ENCODE measurements at places on chromosomes 7 and 10.
A peak's percentile ranks its signal among the peaks of the same experiment; 100 is the strongest.

GRCh38 chr7:36881233-36881874 lies 157.1 kb upstream of the AOAH start:
- DNase-seq: no peak

- peak; percentile 37 for DNase-seq
Measured at GRCh38 chr7:124652237-124652636, 113.4 kb downstream of the GPR37 start.

GRCh38 chr10:3538656-3539531 lies 246.1 kb downstream of the KLF6 start:
- DNase-seq: peak; percentile 98

DNA sequence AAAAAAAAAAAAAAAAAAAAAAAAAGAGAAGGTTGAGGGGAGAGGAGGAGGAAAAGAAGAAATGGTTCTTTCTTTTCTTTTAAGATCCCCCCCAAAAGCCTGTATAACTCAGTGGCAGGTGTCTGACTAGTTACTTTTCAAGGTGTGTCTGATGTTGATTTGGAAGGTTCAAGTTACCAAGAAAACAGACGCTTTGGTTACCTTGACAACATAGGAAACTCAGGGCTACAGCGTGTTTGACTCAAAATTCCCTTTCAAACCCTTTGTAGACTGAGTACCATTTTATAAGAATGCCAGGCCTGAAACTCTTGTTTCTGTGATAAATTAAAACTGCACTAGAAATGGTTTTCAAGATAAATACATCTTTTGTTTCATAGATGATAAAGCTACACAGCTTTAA lies 286.8 kb downstream of the SKIDA1 start:
- no peak for DNase-seq

DNA sequence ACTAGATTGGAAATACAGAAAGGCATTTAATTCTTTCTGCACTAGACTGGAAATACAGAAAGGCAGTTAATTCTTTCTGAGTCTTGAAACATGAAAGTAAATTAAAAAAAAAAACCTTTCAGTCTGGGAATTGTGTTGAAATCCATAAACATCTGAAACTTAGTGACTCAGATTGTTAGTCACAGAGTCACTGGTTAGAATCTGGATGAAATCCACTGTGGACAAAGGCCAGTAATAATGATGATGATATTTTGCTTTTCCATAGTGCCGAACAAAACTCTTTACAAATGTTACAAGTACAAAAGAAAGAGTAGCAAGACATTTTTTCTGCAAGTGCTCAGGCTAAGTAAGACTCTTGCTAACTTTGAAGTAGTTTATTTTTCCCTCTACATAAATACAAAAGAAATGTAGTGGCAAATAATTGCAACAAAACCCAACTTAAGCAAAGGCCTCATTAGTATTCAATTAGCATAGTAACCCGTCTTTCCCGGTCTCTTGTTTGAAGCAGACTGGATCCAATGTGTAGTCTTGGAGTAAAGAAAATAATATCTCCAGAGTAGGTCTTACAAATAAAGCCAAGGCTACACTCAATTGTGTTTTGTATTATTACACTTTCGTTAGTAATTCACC lies 5.8 kb upstream of the PRTFDC1 start:
- DNase-seq: peak; percentile 95

DNA sequence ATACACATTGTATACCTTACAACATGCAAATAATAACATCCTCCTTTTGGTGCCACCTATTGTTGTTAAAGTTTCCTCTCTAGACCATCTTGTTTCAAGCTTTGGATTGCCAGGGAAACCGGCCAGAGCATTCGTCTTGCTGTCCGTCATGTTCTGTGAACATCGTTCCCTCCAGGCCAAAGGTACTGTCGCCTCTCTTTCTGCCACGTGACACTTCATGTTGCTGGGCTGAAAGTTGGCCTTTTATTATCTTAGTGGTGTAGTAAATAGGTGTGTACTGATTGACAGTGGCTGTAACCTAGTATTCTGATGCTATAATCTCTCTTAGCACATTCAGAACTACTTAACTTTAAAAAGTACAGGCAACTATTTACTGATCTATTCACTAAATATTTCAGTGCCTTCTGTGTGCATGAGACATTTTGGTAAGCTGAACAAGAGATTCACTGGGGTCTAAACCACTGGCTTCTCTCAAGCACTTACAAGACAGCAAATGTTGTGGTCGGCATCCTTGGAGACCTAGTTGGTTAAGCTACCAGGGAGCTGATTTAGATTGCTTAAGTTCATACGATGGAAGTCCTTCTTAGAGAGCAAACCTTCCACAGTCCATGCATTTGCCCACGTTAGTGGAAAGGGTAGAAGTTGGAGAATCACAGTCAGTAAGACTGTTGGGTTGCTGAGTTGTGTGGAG lies 52.4 kb downstream of the SHH start:
- DNase-seq: no peak

DNA sequence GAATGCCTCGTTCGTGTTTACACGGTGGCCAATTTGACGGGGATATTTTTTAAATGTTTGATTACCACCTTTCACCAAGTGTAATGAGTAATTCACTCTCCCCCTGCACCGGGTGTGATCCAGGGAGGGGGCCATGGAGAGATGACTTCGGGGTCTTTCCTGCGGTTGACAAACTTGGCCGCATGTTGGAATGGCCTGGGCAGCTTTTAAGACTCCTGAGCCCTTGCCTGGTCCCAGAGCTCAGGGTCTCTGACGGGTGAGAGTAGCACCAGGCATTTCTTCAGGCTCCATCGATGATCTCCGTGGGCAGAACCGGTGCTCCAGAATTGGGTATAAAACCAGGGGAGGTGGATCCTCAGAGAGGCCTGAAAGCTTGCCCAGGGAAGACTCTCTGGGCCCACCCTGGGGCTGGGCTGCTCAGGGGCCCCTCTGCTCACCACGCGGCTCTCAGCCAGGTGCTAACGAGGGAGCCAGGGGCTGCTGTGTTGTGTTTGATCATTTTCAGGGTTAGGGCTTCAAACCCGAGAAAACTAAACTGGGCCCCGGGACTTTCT lies 882 bp downstream of the ZNF282 start:
- no peak for DNase-seq

DNA sequence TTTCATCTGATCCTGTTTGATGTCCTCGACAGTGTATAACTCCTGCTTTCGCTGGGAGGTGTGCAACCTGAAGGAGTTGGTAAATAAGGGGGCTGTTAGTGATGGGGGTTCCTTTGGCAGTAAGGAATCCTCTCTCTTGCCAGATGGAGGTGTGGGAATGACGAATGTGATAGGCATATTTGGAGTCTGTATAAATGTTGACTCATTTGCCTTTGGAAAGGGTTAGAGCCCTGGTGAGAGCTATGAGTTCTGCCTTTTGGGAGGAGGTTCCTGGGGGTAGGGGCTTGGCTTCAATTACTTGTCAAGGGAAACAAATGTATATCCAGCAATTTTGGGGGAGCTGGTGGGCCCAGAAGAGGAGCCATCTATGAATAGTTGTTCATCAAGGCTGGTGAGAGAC lies 11.4 kb upstream of the CHST3 start:
- no peak for DNase-seq

- no peak for DNase-seq
Measured at GRCh38 chr10:91137822-91138221, 82.6 kb upstream of the PCGF5 start.

DNA sequence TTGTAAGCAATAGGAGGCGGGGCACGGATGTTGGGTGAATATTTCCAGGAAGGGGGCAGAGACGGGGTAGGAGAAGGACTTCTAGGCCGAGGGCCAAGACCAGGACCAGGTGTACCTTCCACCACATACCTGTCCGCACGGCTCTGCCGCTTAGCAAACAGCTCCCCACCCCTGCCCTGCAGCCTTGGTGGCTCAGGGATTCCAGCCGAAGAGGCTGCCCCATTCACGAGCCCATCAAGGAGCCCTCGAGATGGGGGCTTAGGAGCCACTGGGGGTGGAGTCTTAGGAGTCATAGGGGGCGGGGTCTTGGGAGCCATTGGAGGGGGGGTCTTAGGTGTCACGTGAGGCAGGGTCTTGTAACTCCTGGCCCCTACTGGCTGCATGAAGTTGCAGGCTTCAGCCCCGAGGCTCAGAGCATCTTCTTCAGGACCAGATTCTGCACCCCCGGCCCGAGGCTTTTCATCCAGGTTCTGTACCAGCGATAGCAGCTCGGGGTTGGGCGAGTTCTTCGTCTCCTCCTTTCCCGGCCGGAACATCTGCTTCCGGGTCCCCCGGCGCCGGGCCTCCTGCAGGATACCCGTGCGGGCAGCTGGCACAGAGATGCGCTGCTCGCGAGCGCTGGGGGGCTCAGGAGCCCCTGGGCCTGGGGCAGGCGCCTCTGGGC lies 6.1 kb upstream of the MYOZ1 start:
- peak; percentile 42 for DNase-seq

- peak; percentile 80 for DNase-seq
Measured at GRCh38 chr7:32588657-32589056, 93.4 kb downstream of the AVL9 start.

GRCh38 chr10:72066318-72067284 lies 21.8 kb downstream of the SPOCK2 start:
- DNase-seq: no peak

GRCh38 chr7:78765943-78766729 lies 687.3 kb downstream of the MAGI2 start:
- no peak for DNase-seq

GRCh38 chr7:24580283-24580946 lies 7.2 kb downstream of the PALS2 start:
- no peak for DNase-seq

DNA sequence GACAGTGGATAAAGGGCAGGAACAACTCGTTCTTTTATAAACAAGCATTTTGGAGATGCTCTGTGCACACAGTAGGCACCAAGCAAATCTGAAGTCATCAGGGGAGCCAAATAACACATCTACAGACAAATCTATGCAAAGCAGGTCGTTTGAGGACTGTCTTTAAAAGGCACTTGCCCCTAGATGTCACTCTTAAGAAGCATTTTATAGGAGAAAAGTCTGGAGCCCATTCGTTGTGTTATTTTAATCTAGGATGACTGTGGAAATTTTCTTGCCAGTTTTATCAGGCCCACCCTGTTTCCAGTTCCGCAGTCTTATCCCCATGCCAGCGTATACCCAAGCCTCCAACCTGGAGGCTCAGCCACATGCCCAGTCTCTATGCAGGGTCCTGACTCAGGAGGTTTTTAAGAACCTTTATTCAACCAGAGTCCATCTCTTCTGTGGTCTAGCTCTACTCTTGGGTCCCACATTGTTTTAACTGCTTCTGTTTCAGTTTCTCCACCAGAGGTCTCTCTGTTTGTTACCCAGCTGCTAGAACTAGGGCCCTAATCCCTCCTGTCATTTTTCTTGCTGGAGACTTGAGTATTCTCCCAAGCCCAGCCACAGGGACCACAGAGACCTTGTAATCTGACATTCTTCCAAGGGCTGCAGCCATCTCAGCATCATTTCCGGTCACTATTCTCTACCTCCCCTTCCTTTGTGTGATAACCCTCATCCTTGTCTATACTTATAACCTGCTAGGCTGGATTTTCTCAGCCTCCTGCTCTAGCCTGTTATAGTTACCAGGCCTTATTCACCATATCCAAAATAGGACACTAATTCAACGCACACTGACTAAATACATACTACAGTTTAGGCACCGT lies 26.7 kb downstream of the PIK3CG start:
- DNase-seq: no peak

GRCh38 chr10:119947300-119947699 lies 54.8 kb downstream of the SEC23IP start:
- DNase-seq: no peak

- no peak for DNase-seq
Measured at GRCh38 chr10:70540789-70541360, 61.7 kb downstream of the PRF1 start.

GRCh38 chr7:27361522-27361921 lies 118.9 kb downstream of the EVX1 start:
- no peak for DNase-seq

DNA sequence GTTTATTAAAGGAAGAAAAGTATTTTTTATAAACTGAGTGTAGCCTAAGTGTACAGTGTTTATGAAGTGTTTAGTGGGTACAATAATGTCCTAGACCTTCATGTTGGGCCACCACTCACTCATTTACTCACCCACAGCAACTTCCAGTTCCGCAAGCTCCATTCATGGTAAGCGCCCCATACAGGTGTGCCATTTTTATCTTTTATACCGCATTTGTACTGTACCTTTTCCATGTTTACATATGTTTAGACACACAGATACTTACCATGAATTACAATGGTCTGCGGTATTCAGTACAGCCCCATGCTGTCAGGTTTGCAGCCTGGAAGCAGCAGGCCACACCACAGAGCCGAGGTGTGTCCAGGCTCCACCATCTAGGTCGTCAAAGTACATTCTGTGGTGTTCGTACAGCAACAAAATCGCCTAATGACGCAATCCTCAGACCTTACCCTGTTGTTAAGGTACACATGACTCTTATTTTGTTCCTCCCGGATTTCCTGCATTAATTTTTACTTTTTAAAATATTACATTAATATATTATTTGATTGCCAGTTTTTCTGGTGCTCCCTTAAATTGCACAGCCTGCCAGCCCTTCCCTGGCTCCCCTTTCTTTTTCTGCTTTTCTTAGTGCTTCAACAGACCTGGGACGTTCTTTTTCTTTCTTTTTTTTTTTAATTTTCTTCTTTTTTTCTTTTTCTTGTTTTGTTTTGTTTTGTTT lies 881 bp upstream of the SSBP1 start:
- DNase-seq: no peak

DNA sequence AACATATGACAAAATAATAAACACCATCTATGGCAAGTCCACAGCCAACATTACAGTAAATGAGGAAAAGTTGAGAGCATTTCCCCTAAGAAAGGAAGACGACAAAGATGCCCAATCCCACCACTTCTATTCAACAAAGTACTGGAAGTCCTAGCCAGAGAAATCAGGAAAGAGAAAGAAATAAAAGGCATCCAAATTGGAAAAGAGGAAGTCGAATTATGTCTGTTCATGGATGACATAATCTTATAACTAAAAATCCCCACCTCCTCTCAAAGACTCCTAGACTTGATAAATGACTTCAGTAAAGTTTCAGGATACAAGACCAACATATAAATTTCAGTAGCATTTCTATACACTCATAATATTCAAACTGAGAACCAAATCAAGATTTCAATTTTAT lies 288.5 kb upstream of the POT1 start:
- DNase-seq: no peak

DNA sequence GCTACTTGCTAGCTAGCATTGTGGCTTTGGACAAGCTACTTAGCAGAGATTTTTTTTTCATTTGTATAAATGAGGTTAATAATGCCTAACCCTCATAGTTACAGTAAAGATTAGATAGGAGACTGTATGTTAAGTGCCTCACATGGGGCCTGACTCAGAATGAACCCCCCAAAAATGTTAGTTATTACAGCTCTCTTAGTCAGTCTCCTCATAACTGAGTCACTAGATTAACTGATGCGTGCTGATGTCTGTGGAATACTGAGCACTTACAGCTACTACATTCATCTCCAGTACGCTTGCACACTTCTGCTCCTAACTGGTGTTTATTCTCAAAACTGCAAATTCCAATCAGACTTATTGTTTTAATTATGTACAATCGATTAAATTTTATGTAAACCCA lies 315.3 kb downstream of the SNX13 start:
- peak; percentile 83 for DNase-seq

- DNase-seq: no peak
Measured at GRCh38 chr7:30048582-30048981, 20.4 kb downstream of the PLEKHA8 start.

- no peak for DNase-seq
Measured at GRCh38 chr7:92635538-92635937, 45.3 kb upstream of the FAM133B start.
